Stimulated activated naive CD8-positive, alpha-beta T cell treated with anti-CD3 and anti-CD28 coated beads, Interleukin-15, amount 100 ng/mL, for 72 hours (primary cell): ENCODE measurements at places on chromosomes 7 and 10.

DNA sequence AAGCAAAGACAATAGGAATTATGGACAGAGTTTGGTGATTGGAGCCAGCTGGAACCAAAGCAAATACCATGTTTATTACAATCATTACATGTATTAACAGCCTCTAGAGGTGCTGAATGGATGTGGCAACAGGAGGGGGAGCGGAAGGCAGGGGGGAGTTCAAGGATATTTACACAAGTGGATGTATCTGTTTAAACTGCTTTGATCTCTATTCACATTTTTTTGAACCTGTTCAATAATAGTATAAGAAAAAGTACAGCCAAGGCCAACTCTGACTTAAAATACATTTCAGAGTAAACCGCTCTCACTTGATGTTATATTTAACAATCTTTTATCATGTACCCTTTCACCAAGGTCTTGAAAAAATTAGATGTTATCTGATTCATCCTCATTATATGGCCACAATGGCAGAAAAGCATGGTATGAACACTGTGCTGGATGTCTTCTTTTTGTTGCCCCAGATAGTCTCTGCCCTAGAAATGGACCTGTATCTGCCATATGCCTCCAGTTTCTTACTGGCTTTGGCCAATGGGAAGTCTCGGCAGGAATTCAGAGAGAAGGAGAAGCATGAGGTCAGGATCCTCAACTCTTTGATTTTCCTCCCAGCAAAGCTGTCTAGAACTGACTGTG lies 88.2 kb upstream of the FAM133B start:
- no peak for DNase-seq

- no peak for DNase-seq
Observed at GRCh38 chr7:40608321-40609075, 473.7 kb downstream of the SUGCT start.

DNA sequence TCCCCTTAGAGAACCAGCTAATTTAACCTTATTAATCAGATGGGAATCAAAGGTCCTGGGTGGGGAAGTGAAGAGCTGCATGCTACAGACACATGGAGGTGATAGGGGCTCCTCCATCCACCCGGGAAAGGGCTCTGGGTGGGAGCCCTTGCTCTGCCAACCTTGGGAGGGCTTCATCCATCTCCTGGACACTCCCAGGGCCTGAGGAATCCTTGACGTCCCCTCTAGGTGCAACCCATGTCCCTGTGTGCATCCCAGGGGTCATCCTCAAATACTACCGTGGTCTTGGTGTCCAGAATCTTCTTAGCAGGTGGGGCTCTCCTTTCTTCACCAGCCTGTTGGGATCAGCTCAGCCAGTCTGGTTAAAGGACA lies 55.4 kb upstream of the IGFBP3 start:
- DNase-seq = no peak

GRCh38 chr10:108783897-108784296 lies 1139.4 kb downstream of the XPNPEP1 start:
- DNase-seq = peak; percentile 15

GRCh38 chr7:32577421-32577820 lies 82.1 kb downstream of the AVL9 start:
- DNase-seq = no peak

DNA sequence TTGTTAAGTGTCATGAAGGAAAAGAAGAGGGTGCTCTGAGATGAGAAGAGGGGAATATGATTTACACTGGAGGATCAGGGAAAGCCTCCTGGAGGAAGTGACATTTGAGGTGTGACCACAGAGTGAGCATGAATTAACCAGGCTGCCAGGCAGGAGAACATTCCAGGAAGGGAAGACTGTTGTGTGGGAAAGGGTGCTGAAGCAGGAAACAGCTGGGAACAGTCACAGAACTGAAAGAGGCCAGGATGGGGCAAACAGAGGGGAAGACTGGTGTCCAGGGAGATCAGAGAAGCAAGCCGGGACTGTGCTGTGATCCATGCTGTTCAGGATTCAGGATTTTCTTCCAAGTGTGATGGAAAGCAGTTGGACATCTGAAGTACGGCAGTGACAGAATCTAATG lies 14.9 kb downstream of the HIPK2 start:
- DNase-seq = no peak

- no peak for DNase-seq
Observed at GRCh38 chr7:157938211-157938610, 601.4 kb downstream of the DNAJB6 start.

DNA sequence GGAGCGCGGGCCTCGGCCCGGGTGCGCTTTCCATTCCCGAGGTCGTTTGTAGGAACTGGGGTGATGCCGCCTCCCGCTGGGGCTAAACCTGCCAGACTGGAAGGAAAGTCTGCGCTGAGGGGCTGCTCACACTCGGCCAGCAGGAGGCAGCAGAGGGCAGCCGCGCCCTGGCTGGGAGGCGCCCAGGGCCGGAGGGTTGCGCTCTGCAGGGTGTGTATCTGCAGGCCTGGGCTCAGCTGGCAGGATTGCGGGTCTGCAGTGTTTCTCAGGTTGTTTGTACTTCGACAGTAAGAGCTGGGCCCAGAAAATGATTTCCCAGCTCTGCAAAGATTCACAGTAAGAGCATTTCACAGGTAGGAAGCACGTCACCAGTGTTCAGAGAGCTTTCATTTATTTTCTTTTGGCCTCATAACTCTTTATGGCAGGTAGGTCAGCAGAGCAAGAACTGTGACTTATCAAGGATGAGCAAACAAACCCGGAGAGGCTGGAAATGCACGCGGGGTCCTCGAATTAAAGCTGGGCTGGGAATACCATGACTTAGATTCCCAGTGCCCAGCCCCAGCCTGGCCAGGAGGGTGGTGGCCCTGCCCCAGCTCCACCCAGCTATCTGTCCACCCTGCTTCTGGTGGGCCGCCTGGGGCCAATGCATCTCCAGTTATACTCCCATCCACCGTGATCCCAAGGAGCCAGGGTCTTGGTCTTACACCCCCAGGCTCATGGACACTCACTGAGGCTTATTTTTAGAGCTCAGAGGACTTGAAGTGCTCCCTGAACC lies 15.2 kb upstream of the PPP2R2D start:
- DNase-seq = peak; percentile 83

DNA sequence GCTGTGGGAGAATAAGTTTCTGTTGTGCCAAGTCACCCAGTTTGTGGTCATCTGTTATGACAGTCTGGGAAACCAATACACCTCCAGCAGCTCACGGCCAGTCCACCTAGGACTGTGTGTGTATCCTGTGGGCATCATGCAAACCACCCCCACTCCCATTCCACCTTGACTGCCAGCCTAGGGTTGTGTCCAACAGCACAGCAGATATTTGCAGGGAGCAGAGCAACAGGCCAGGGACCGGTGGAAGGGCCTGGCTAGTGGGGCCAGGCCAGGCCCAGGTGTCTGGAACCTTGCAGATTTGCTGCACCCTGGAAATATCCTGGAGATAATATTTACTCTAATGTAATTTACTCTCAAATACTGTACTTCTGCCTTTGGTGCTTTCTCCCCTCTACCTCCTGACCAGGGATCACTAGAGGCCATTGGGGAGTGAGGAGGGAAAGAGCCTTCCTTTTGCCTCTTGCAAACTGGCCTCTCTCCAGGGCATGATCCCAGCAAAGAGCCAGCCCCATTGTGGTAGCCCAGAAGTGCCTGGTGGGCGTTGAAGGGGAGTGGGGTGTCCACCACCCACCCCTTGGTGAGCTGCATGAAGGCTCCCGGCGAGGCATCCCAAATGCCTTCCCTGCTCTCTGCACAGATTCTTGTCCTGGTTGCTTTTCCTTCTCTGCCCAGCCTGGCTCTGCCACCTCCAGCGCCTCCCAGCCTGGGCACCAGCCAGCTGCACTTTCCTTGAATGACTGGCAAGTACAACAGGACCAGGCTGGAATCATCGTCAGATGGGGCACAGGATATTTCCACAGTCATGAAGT lies 15.2 kb upstream of the TPST1 start:
- no peak for DNase-seq

GRCh38 chr7:53340220-53340619 lies 304.8 kb downstream of the POM121L12 start:
- DNase-seq = no peak

DNA sequence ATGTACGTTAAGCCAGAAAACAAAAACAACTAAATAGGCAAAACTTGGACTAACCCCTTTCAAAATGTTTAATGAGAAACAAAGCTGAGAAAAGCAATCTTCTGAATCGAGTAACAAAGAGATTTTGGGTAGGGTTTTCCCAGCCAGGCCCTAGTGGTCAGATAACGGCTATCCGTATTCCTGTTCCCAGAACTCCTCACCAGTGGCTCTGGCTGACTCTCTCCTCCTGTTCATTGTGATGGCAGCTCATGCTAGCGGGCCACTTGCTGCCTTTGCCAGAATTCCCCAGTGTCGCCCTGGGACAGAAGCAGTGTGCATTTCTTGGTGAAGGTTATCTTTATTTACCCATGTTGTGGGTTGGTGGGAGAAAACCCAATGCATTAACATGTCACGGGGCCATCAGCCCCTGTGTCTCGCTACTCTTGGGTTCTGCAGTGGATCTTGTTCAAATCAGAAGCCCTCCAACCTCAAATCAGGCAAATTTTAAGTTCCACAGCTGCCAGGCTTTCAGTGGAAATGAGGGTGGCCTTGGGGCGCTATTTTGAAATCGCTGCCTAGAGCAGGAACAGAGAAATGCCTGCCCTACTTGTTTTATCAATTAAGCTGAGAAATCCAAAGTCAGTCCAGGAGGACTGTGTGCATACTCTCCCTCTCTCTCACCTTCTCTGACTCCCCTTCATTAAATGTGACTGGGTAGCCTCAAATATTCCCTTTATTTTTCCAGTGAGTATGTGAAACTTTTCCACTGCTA lies 164.5 kb upstream of the NPVF start:
- no peak for DNase-seq

DNA sequence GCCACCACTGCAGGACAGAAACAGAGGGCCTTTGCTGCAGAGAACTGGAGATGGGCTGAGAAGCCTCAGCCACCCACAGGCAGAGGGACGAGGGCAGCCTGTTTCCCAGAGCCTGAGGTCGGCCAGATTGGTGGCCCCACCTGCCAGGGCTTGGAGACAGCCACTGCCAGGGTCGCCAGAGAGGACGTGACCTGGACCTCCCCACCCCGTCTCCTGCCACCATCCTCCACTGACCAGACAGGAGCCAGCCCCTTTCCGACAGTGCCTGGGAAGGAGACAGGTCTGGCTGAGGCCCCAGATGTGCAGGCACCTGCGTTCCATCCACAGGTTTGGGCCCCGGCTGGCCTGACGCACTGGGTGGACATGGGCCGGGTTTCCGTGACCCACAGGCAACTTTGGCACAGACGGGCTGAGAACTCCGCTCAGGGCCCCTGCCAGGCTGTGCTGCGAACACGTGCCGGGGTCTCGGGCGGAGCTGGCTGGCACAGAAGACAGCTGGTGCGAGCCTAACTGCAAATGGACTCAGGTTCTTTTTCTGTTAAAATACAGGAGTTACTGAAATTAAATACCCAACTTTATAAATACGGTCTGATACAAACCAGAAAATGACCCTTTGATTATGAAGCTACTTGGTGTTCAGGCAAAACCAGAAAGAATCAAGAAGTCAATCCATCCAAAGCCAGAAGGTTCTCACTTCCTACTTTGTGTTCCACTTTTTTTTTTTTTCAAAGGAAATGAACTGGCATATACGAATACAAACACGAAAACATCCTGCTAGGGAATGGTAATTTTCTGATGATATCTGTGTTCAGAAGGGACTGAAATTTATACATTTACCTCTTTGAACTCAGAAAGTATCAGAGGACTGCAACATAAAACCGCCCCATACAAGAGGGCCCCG lies 6.9 kb downstream of the COX19 start:
- no peak for DNase-seq

DNA sequence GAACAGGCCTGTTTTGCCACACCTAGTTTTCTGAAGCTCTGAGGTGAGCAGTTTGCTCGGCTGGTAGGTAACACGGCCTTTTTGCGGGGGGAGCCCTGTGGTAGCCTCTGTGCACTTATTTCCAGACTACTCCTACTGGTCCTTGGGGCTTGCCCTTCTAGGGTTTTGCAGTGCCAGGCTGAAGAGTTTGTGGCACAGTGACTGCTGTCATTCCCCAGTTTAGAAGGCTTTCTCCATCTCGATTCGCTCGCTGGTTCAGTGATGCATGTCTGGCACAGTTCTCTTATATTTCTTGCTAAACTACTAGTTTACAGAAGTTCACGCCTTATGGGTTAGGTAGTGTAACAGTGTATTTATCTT lies 711 bp downstream of the KIF20B start:
- DNase-seq = peak; percentile 30

GRCh38 chr7:146455091-146455655 lies 338.6 kb downstream of the CNTNAP2 start:
- no peak for DNase-seq
